ENCODE measurements at places on chromosomes 6 and 20.

- no peak for DNase-seq
Measured at GRCh38 chr6:26366504-26366903, 1.5 kb downstream of the BTN3A2 start.

DNA sequence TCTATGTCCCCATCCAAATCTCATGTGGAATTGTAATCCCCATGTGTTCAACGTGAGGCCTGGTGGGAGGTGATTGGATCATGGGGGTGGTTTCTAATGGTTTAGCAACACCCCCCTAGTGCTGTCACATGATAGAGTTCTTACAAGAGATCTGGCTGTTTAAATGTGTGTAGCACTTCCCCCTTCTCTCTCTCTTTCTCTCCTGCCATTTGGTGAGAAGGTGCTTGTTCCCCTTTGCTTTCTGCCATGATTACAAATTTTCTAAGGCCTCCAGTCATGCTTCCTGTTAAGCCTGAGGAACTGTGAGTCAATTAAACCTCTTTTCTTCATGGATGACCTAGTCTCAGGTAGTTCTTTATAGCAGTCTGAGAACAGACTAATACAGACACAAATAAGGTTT lies 165.4 kb downstream of the OGFRL1 start:
- no peak for DNase-seq

GRCh38 chr6:75830959-75831885 lies 82.2 kb downstream of the MYO6 start:
- DNase-seq, result no peak

DNA sequence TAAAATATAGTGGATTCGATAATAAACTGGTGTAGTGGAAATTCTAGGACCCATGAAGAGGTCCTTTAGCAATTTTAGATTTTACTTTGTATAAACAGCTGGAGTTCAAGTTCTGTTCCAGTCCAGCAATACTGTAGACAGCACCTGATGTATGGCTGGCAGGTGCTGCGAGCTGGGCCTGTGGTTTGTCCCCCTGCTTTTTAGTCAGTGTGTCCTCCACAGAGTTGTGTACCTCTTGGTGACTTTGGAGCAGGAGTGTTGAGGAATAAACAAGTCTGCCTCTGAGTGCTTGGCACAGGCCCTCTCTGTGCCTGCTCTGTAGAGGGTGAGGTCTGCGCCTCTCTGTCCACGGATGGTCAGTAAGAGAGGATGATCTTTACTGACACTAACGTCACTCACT lies 13.8 kb downstream of the STX16 start:
- no peak for DNase-seq

GRCh38 chr6:138607478-138608433 lies 108.5 kb upstream of the NHSL1 start:
- DNase-seq, result no peak

GRCh38 chr20:39850246-39850645 lies 838.8 kb downstream of the MAFB start:
- DNase-seq, result no peak

DNA sequence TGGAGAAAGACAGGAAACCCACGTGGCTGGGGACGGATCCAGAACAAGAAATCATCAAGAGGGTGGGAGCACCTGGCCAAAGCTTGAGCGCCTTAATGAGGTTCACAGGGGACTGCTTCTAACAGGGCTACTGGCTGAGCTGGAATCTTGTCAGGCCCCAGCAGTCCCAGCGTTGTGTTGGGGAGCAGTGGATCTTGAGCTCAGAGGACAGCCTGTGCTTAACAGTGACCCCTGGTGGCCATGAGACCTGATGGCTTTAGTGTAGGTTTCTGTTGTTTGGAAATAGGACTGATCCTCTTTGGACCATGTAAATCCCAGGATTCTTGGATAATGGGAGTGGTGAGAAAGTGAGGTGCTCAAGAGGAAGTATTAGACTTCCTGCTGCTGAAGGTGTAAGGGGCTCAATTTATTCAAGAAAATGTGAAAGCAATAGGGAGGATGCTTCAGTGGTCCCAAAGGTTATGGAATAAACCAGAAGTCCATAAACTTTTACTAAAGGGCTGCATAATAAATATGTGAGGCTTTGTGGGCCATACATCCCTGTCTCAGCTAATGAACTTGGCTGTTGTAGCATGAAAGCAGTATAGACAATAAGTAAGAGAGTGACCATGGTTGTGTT lies 216.2 kb downstream of the NFATC2 start:
- peak; percentile 9 for DNase-seq

DNA sequence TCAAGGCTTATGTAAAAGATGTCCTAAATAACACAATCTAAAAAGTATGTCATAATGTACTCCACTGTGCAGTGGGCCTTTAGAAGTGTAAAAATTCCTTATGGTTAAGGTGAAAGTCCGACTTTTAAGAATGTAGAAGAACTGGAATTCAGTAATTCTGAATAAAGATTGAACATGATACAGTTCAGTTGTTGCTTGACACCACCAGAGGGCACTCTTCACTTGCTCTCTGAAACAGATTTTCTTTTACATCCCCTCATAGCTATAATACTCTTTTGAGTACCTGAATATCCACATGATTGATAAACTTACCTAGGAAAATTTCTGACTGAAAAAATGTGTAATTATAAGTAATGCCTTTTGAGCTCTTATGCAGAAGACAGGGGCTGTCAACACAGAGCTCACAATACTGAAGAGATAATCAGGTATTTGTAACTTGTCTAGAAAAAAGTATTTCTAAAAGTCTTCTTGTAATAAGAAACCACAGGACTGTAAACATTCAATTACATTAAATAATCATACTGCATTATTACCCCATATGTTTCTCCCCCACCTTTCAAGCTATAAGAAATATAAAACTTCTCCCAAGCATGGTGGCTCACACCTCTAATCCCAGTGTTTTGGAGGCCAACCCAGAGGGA lies 92.1 kb downstream of the POPDC3 start:
- peak; percentile 10 for DNase-seq

DNA sequence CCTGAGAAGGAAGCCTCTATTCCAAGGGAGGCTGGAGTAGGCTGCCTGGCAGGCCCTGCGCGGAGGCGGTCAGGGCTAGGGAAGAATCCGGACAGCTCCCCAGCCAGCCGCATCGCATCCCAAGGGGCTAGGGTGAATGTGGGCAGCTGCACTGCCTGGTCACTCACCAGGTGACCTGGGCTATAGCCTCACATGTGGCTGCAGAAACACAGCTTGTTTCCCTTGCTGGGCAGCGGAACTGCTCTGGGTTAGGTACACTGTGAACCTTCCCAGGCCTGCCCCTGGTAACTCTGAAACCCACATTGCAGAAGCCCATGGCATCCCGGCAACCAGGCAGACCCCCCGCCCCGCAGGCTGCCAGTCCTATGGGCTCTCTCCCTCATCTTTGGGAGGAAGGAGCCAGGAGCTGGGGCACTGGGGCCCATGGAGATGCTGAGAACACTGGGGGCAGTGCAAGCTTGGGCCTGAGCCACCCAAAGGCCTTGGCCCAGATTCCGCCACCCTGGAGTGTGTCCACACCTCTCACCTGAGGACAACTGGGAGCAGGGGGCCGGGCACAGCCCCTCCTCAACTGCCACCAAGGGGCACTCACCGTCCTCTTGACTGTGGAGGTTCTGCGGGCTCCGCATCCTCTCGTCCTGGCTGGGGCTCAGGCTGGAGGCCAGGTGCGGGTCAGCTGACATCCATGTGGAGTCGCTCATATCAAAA lies 111.0 kb downstream of the NOL4L start:
- no peak for DNase-seq

- DNase-seq, result no peak
Measured at GRCh38 chr6:79782792-79783580, 151.9 kb downstream of the SH3BGRL2 start.

GRCh38 chr6:119978274-119978889 lies 628.8 kb upstream of the MAN1A1 start:
- DNase-seq, result peak; percentile 13

- DNase-seq, result no peak
Measured at GRCh38 chr6:10771371-10771894, 23.8 kb downstream of the TMEM14B start.

DNA sequence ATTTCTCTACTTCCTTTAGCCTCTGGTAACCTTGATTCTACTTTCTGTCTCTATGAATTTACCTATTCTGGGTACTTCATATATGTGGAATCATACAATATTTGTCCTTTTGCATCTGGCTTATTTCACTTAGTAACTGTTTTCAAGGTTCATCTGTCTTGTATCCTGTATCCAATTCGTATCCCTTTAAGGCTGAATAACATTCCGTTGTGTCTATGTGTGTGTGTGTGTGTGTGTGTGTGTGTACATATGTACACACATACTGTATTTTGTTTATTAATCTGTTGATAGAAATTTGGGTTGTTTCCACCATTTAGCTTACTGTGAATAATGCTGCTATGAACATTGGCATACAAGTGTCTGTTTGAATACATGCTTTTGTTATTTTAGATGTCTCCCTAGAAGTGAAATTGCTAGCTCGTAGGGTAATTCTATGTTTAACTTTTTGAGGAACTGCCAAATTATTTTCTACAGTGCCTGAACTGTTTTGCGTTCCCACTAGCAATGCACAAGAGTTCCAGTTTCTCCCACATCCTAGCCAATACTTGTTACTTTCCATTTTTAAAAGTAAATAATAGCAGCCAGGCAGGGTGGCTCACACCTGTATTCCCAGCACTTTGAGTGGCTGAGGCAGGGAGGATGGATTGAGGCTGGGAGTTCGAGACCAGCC lies 17.7 kb downstream of the SENP6 start:
- DNase-seq, result no peak

DNA sequence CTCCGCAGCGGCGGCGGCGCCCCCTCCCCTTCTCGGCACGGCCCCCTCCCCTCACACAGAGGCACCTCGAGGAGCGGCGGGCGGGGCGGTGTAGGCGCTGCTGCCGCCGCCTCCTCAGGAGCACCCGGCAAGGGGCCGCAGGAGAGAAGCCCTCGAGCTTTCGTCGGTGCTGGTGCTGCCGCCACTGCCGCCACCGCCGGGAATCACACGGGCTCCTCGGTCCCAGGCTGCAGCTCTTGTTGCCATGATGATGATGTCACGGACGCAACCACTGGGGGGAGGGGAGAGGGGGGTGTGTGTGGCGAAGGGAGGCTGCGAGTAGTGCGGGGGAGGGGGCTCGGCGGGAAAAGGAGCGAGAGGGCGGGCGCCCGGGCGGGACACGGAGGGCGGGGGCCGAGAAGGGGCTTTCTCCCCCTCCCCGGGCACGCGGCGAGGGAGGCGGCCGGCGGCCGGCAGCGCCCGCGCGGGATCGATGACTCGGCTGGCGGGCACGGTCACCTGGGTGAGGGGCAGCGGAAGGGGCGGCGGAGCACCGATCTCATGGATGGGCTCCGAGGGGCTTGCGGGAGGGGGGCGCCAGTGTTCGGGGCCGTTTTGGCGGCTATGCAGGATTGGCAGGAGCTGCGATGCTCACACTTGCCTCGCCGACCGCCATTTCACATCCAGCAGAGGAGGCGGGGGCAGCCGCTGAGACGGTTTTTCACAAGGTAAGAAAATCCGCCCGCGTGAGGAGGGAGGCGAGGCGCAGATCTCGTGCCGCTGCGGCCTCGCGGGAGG lies at the start of gene REV3L:
Gene REV3L (minus strand): TSS at position 260 of the 777 bp plus-strand sequence. CDS start 330 bp downstream, outside the sequence.
- peak; percentile 86 for DNase-seq

DNA sequence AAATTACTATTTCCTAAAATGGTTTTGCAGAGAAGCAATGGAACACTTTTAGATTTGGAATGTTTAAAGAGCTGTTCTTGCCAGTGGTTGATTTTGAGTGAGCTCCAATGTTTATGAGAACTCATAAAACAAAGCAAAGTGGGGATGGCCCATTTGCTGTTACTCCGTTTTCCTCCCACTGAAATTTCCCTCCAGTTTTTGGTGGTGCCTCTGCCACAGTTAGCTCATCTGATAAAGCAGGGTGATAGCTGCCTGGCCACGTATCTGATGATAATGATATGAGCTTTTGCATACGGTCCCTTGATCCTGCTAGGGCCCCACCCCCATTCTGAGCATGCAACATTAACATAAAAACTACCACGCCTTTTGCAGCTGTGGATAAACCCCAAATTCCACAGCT lies 10.4 kb downstream of the CD83 start:
- no peak for DNase-seq

- DNase-seq, result peak; percentile 32
Measured at GRCh38 chr20:58627212-58628072, 23.6 kb upstream of the STX16 start.

GRCh38 chr6:113842165-113842564 lies 15.0 kb upstream of the MARCKS start:
- no peak for DNase-seq

DNA sequence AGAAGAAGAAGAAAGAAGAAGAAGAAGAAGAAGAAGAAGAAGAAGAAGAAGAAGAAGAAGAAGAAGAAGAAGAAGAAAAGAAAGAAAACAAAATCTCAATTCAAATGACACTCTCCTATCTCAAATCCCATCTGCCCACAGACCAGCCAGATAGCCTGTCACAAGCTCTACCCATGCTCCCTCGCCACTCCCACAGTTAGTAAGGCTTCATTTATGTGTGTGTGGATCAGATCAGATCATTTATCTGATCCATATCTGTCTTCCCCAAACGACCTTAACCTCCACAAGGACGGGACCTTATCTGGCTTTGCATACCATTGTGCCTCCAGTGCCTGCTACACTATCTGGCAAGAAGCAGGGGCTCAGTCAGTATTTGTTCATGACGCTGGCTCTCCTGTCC lies 81.9 kb upstream of the RREB1 start:
- no peak for DNase-seq

GRCh38 chr6:159691133-159691962 lies 1.7 kb downstream of the SOD2 start:
- no peak for DNase-seq

DNA sequence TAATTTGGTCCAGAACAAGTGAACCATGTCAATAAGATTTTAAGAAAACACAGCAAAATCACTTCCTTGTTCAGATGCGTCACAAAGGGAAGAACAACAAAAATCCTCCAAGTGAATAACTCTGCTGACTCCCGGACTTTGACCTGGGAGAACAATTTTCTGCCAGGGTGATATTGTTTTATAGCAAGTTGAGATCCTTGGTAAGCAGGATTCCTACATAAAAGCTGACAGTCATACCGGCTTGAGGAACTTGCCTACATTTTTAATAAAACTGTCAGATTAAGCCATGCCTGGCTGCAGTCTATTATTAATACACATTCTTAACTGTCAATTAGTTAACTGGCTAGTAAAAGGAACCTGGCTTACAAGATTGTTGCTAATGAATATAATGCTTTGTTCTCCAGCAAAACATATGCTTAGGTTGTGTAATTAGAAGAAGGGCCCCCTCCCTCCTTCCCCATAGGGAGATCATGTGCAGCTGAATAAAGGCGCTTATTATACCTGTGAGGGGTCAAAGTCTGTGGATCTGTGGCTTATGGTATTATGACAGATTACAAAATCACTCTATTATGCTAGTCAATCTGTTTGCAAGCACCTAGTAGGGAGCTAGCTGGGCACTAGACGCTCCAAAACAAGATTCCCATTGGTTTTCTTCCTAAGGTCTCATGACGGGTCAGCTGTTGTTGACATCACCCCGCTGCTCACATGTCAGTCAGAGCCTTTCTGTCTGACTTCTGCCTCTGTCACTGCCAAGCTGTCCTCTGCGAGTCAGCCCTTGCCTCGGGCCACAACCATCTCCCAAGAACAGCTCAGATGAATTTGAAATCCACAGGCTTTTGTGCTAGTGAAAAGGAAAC lies 44.6 kb upstream of the SEC63 start:
- DNase-seq, result no peak
